ENCODE measurements at places on chromosomes 5 and 9.

DNA sequence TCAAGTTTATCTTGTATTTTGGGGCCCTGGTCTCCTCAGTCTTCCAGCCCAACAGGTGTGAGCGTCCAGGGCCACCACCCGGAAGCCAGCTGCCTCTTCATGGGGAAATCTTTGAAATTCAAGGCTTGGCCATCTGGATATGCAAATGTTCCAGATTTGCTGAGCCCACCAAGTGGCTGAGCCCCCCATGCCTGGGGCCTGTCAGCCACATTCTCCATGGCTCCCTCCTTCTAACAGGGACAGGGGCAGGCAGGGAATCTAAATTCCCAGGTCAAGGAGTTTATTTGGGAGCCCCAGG lies 14.2 kb upstream of the CXXC5 start:
- DNase-seq: no peak

- no peak for DNase-seq
These were observed 104.4 kb downstream of the ARHGAP26 start for GRCh38 chr5:142874540-142874939.

DNA sequence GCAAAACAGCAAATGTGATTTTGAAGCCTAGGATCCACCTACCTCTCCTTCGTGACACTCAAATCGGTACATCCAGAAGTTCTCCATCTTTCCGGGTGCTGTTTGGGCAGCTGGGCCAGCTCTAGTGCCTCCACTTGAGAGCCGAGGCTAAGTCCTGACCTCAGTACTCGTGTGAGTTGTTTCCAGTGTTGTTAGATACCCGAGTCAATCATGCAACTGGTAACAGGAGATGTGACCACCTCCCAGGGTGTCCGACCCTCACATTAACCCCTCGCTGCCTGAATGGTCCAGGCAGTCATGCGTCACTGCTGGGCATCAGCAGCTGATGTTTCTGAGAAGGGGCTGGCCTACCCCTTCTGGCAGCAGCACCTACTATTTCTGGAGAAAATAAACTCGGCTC lies 170.3 kb downstream of the ENTREP1 start:
- DNase-seq: no peak

- no peak for DNase-seq
These were observed 12.4 kb upstream of the TENT4A start for GRCh38 chr5:6700685-6701355.

DNA sequence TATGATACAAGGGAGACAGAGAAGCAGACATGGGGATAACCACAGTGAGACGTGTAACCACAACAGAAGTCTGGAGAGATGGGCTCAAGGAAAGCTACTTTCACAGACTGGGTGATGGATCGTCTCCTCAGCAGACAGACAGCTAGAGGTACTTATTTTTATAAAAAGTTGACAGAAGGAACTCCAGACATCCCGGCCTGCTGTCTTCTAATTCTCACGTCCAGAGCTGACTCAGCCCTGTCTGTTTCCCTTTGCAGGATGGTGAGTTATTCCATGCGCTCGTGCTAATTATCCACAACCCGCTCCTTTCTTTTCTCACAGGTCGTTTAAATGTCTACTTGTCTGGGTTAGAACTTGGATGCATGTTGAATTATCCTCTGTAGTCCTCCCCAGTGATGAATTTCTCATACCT lies 304.5 kb downstream of the CWC27 start:
- no peak for DNase-seq

Measured in thymus (tissue), 14 donors.